Uterus (tissue), 4 donors: ENCODE measurements at places on chromosomes 11 and 22. TPM values are rescaled to one million over a fixed set of nuclear protein-coding genes. Genes with fewer than 3 reads are reported as not detected.

The GRIA4 gene
- not detected for total RNA-seq

DNA sequence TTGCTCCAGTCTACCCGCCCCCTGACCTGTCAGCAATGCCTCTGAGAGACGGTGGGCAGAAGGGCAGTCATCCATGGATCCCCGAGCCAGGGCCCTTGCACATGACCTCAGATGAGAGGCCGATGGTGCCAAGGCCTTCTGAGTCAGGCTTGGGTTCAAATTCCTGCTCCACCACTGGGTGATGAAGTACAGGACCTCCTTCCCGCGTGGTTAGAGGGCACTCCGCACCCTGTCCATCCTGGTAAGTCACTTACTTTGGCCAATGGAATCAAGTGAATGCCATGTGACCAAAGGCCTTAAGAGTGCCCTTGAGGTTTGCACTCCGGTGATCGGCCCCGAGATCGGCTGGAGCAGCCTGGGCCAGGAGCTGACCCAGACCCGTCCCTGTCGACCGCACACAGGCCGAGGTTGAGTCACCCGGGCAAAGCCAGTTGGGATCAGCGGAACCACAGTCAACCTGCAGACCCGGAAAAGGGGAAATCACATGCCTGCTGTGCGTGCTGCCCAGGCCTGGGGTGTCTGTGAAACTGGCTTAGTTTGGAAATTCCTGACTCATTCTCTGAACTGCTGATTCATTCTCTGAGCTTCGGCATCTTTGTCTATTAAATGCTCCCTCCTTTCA is 48.9 kb downstream of the RTL6 start:
- no peak for DNase-seq

DNA sequence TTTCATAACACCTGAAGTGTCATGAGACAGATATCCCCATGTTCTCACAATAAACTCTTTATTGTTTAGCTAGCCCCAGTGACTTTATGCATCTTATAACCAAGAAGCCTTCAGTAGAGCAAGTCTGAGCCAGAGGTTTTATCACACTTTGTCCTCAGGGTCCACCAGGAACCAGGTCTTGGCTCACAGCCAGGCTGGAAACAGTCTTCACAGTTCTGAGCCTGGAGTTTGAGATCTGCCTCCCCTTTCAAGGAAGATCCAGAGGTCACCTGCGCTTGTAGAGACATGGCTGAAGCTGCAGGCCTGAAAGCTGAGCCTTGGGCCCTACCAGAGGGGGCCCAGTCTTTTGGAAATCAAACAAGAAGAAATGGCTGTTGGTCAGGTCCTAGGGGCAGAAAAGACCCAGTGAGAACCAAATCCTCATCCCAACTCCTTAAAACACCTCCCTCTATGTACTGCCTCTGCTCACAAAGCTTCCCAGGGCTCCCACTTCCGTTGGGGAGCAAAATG is 3.5 kb downstream of the RRP8 start:
- DNase-seq = peak; percentile 16

DNA sequence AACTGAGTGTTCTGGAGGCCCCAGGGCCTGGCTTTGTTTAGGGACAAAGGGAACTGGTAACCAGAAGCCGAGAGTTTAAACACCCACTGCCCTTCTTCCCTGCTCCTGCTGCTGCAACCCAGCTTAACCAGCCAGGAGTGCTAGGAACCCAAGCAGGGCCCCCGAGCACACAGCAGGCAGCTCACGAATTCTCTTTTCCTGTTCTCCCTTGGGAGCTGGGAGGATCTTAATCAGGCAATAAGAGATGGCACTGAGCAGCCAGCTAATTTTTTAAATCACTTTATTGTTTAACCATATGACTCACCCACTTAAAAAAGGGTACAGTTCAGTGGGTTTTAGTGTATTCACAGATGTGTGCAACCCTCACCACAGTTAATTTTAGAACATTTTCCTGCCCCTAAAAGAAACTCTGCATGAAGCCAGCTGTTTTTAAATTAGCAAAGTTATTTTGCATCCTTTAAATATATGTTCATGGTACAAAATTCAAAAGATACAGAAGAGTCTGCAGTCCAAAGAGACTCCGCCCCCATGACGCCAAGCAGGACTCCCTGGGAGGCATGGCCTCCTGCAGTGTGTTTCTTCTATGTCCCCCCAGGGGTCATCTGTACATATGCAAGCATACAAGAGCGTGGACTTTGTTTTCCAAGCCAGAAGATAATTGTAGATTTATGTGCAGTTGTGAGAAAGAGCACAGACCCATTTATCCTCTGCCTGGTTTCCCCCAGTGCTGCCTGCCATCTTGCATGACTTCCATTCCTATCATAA is 18.9 kb upstream of the PPP6R3 start:
- no peak for DNase-seq

- no peak for DNase-seq
These were observed 86.3 kb downstream of the ETS1 start for GRCh38 chr11:128501008-128501407.

The CDC42BPG gene
- total RNA-seq = under 0.01 TPM

DNA sequence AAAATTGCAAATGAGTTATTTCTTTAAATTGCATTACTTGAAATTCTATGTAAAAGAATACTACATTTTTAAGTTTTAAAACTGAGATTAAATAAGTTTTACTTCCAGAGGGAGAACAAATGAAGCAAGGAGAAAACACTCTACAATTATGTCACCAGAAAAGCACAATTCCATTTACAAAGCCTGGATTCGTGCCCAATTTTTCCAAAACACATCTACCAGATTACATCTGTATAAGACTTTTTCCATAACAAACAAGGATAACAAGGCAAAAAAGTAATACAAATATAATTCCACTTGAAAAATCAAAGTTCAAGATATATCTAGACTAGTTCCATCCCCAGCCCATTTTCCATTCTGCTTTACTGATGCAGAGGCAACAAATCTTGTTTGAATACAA is 40.5 kb downstream of the MTMR2 start:
- no peak for DNase-seq

The SCGB1A1 gene
- not detected for total RNA-seq

- DNase-seq = no peak
These were observed 7.5 kb downstream of the ALDH3B2 start for GRCh38 chr11:67666676-67667489.

GRCh38 chr11:96254087-96254486 is 88.9 kb downstream of the MAML2 start:
- DNase-seq = no peak

- no peak for DNase-seq
These were observed 120.5 kb downstream of the SHANK2 start for GRCh38 chr11:71131861-71132260.

GRCh38 chr11:34105957-34106504 is 602 bp downstream of the NAT10 start:
- no peak for DNase-seq

DNA sequence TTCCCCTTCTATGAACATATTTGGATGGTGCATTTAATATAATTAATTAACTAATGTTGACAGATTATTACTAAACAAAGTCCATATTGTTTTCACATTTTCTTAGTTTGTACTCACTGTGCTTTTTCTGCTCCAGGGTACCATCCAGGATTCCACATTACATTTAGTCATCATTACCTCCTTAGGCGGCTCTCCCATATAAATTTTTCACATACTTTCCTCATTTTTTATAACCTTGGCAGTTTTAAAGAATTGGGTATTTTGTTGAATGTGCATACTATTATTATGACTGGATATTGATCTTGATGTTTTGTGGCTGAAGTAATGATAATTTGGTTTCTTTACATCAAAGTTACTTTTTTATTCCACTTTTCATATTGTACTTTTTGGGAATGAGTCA is 755.6 kb upstream of the ANO3 start:
- no peak for DNase-seq
